ENCODE measurements at places on chromosomes 1 and 21. TPM values are rescaled to one million over a fixed set of nuclear protein-coding genes. Genes with fewer than 3 reads are reported as not detected.
A peak's percentile ranks its signal among the peaks of the same experiment; 100 is the strongest.

RXFP4 gene
- total RNA-seq: not detected

HSD3B1 gene
- not detected for total RNA-seq

GRCh38 chr1:209483691-209484090 lies 99.8 kb upstream of the CAMK1G start:
- DNase-seq: no peak

- no peak for DNase-seq
These were observed 161.7 kb downstream of the PTPRU start for GRCh38 chr1:29397981-29398380.

DNA sequence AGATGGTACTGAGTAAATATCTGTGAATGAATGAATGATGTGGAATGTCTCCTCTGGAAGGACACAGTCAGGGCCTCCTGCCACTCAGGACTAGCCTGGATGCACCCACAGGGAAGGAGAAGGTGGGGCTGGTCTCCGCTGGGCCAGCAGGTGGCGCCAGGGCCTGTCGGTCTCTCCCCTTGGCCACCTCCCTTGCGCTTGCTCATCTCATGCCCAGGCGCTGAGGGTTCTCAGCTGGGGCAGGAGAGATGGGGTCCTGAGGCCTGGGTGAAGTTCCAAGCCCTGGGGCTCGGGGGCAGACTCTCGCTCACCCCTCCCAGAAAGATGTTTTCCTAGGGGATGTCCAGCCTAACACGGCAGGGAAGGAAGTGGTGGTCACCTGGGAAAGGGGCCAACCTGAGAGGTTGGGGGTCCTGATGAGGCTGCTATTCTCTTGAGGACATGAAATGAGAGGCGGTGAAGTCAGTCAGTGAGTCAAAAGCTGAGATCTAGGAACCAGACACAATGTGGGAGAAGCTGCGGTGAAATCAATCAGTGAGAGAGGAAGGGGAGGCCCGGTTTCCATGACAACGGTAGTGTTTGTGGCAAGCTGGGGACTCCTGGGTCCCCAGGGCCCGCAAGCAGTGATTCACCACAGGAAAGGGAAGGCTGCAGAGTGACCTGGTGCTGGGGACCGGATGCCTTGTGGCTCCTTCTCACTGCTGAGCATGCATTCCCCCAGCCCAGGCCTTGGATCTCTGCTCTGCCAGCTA lies 14.6 kb upstream of the MEX3A start:
- DNase-seq: peak; percentile 80

- no peak for DNase-seq
These were observed 22.0 kb downstream of the PDE9A start for GRCh38 chr21:42675403-42675802.

- DNase-seq: no peak
These were observed 55.0 kb downstream of the COL24A1 start for GRCh38 chr1:86101616-86102015.

GRCh38 chr1:82090104-82090503 lies 289.4 kb downstream of the ADGRL2 start:
- DNase-seq: no peak

- DNase-seq: no peak
These were observed 88.7 kb downstream of the IARS2 start for GRCh38 chr1:220182656-220183055.

DNA sequence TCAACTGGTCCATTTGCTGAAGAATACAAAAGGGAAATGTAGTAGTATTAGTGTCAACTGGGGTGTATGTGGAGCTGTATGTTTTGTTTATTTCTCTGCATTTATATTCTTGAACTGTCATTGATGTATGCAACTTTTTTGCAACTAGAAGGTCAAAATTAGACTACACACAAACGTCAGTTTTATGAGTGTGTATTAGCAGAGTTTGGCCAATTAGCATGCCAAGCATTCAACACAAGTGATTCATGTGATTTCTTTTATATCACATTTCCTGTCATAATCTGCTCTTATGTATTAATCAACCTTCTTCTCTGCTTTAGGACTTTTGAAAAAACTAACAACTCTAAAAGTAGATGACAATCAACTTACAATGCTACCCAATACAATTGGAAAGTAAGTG lies 211.1 kb downstream of the LRRC40 start:
- no peak for DNase-seq

GRCh38 chr1:21863981-21864380 lies 51.9 kb downstream of the LDLRAD2 start:
- no peak for DNase-seq

- DNase-seq: no peak
These were observed 63.8 kb upstream of the PRRC2C start for GRCh38 chr1:171421413-171422020.

- no peak for DNase-seq
These were observed 25.3 kb upstream of the TTF2 start for GRCh38 chr1:117034791-117035290.

- no peak for DNase-seq
These were observed 13.1 kb downstream of the ATP1A2 start for GRCh38 chr1:160128636-160129035.

GRCh38 chr21:35469498-35469897 lies 420.4 kb upstream of the RUNX1 start:
- no peak for DNase-seq

GRCh38 chr1:52156460-52156859 lies 14.6 kb downstream of the ZFYVE9 start:
- no peak for DNase-seq

- DNase-seq: no peak
These were observed 96.7 kb upstream of the HP1BP3 start for GRCh38 chr1:20883766-20884165.

GRCh38 chr21:36575306-36575705 lies 95.4 kb upstream of the CLDN14 start:
- DNase-seq: no peak

RAD54L gene
- 2.1 TPM for total RNA-seq

NBPF11 gene
- 10.3 TPM for total RNA-seq

EFNA4 gene
- 8.3 TPM for total RNA-seq

DNA sequence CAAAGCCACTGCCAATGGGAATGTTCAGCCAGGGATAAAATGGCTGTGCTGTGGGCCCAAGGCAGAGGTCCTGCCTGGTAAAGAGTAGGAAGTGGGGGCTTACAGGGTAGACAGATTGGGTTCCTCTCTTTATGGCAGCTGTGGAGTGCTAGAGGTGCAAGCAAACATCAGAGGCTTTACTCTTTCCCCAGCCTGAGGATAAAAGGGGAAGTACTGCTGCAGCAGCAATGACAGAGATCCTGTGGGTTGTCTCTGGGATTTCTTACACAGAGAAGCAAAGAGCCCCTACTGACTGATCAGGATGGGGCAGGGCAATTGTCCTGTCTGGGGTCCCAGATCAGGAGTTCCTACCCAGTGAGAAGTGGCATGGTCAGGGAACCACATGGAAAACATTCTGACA lies 54.2 kb downstream of the DRAM2 start:
- DNase-seq: no peak

OR2AK2 gene
- total RNA-seq: not detected

DNA sequence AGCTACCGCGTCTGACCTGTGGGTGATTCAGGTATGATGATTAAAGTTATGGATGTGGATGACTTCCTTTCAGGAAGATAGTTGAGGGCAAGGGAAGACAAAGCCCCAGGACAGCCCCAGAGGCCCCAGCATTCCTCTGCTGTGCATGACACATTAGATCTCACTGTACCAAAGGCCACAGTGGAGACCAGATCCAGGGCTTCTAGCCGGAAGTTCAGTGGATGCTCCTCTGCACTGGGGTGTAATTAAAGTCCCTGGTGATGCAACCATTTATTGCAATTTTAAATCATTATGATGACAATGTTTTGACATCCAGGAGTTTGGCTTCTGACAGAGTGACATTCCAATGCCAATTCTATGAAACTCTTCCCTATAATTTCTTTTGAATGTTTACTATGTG lies 5.0 kb downstream of the C4BPA start:
- no peak for DNase-seq

- no peak for DNase-seq
These were observed 40.9 kb downstream of the PTPN14 start for GRCh38 chr1:214510477-214510876.

- DNase-seq: no peak
These were observed 11.6 kb downstream of the PIGM start for GRCh38 chr1:160020196-160020595.

- no peak for DNase-seq
These were observed 13.3 kb upstream of the ADORA1 start for GRCh38 chr1:203114202-203114601.

IQCC gene
- total RNA-seq: 3.8 TPM

DNA sequence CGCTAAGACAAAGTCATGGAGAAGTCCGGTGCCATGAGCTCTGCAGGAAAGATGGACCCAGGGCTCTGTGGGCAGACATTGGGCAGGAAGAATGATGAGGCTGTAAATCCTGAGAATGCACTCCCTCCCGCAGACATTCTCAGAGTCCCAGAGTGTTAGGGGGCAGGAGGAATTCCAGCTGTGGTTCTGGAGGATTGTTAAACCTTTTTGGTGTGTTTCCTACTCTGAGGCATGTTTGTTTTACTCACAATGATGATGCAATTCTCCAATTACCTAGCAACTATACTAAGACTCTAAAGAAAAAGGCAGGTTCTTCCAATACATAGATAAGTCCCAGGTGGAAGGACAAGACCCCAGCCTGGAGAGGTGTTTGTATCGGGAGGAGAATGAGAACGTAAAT lies 2.8 kb upstream of the CAPN9 start:
- DNase-seq: no peak

- no peak for DNase-seq
These were observed 200.0 kb downstream of the PTPRU start for GRCh38 chr1:29436181-29436785.

Measured in lung (tissue), 17 donors.